ENCODE measurements at places on chromosomes 3 and 15.

DNA sequence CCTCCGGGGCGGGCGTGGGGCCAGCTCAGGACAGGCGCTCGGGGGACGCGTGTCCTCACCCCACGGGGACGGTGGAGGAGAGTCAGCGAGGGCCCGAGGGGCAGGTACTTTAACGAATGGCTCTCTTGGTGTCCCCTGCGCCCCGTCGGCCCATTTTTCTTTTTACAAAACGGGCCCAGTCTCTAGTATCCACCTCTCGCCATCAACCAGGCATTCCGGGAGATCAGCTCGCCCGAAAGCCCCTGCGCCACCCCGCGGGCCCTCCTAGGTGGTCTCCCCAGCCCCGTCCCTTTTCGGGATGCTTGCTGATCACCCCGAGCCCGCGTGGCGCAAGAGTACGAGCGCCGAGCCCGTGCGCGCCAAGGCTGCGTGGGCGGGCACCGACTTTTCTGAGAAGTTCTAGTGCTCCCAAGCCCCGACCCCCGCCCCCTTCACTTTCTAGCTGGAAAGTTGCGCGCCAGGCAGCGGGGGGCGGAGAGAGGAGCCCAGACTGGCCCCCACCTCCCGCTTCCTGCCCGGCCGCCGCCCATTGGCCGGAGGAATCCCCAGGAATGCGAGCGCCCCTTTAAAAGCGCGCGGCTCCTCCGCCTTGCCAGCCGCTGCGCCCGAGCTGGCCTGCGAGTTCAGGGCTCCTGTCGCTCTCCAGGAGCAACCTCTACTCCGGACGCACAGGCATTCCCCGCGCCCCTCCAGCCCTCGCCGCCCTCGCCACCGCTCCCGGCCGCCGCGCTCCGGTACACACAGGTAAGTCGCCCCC lies at the start of gene THBS1:
THBS1 (plus strand) TSS at position 595 of the 757 bp plus-strand sequence. CDS start 779 bp downstream, outside the sequence.
- DNase-seq: peak; percentile 46

DNA sequence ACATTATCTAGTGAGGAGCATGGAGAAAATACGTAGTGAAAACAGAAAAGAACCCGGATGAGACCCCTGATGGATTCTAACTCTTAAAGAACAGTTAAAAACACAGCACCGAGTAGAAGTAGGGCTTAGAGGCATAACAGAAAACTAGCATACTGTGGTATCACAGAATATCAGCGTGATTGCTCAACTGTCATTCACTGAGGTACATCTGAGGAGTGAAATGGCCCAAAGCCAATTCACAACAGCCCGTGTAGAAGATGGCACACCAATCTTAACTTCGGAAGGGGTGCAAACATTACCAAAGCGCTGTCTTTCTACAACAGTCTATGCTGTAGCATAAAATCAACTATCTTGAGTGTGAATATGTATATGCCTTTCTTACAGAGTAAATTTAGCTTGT lies 1.8 kb downstream of the CLASP2 start:
- no peak for DNase-seq

GRCh38 chr3:111944372-111944771 lies 34.5 kb upstream of the ABHD10 start:
- no peak for DNase-seq

- DNase-seq: no peak
Observed at GRCh38 chr15:40736575-40736974, 18.5 kb downstream of the RMDN3 start.

DNA sequence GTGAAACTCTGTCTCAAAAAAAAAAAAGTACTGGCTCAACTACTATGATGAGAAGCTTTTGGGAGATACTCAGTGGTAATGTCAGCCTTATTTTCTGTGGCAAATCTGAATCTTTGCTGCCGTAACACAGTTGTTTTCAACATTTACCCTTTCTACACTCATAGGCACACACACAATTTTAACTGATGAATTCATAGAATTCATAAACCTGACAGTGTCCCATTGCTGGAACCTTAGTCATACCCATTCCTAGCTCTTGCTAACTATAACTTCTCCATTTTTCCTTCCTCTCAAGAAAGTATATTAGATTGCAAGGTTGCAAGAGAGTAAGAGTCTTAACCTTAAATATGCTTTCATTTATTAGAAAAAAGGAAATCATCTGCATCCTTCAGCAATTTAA lies 496.6 kb downstream of the FHIT start:
- DNase-seq: no peak

- no peak for DNase-seq
Observed at GRCh38 chr3:95134693-95135413, 1072.0 kb downstream of the NSUN3 start.

GRCh38 chr15:68691705-68692104 lies 112.9 kb downstream of the CORO2B start:
- DNase-seq: no peak
